ENCODE measurements at places on chromosomes 1 and 21.

GRCh38 chr1:44227211-44227610 lies 13.9 kb downstream of the DMAP1 start:
- no peak for DNase-seq

GRCh38 chr1:245301162-245301580 lies 146.4 kb downstream of the KIF26B start:
- DNase-seq = no peak

DNA sequence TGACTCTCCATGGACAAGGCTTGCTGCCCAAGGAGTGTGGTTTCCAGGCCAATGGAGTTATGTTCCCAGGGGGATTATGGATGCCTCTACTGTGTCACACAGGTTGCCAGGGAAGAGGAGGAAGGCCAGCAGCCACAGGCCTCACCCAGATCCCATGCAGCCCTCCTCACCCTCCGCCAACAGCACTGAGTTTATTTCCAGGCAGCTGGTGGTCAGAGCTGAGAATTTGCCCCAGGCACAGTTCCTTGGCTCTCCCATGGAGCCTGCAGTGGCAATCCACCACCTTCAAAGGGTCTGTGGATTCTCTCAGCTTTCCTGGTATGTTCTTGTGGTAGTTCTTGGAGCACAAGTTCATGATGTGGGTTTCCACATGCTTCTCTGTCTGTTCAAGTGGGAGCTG lies 79.2 kb downstream of the NTNG1 start:
- no peak for DNase-seq

DNA sequence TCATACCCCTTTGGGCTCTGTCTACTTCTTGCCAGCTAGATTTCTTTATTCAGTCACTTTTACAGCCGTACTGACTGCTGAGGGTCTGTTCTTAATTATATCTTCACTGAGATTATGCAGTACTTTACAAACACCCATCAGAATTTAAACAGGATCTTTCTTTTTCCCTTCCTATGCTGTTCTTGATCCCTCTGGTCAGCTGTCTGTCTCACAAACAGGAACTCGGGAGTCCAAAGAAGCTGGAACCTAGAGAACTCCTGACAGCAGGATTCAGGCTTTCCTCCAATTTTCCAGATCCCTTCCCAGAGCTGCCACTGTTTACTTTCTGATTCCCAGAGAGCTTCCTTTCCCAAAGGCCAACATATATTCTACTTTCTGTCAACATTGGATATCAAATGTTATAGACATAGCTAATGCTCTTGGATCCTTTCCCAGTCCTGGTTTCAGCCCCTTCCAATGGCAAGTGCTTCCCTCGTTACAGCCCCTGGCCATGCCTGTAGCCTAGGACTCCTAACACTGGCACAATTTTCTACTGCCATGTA lies 59.5 kb downstream of the ATP2B4 start:
- no peak for DNase-seq

- no peak for DNase-seq
Observed at GRCh38 chr1:75795703-75796193, 934 bp upstream of the MSH4 start.

- DNase-seq = no peak
Observed at GRCh38 chr1:177897998-177898654, 71.7 kb downstream of the SEC16B start.

DNA sequence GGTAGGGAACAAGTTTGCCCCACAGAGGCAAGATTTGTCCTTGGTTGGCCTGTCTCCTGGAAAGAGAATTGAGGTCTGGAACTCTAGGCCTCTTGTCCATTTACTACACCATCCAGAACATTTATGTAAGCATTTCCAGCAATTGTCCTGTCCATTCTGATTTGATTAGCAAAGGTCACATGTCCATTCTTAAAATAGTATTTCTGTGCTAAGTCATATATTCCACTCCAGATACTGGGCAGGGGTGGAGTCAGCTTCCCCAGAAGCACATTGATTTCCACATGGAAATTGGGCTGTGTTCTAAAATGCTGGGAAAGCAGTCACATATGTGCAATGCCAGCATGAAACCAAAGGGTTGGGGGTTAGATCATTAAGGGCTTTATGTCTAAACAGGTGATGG lies 21.5 kb upstream of the FMN2 start:
- no peak for DNase-seq

DNA sequence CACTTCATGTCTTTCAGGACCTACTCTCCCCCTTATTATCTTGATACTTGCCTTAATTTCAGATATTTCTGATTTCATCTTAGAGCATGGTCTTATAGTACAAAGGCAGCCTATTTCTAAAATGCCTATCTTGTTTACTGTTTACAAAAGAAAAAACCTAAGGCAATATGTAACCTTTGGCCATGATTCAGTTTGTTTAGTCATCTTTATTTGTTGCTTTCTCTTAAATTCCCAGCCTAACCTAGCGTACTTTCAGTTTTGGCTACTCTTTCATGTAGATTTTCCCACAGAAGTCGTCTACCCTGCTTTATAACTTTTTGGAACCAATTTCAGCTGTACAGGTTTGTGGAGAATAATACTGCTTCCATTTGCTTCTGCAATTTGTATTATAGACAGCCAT lies 81.8 kb downstream of the KIF1B start:
- no peak for DNase-seq

- DNase-seq = no peak
Observed at GRCh38 chr1:53738205-53739108, 507 bp downstream of the GLIS1 start.

GRCh38 chr1:33397994-33398393 lies 32.9 kb downstream of the PHC2 start:
- DNase-seq = no peak

GRCh38 chr1:232917053-232917452 lies 33.4 kb upstream of the NTPCR start:
- DNase-seq = no peak

DNA sequence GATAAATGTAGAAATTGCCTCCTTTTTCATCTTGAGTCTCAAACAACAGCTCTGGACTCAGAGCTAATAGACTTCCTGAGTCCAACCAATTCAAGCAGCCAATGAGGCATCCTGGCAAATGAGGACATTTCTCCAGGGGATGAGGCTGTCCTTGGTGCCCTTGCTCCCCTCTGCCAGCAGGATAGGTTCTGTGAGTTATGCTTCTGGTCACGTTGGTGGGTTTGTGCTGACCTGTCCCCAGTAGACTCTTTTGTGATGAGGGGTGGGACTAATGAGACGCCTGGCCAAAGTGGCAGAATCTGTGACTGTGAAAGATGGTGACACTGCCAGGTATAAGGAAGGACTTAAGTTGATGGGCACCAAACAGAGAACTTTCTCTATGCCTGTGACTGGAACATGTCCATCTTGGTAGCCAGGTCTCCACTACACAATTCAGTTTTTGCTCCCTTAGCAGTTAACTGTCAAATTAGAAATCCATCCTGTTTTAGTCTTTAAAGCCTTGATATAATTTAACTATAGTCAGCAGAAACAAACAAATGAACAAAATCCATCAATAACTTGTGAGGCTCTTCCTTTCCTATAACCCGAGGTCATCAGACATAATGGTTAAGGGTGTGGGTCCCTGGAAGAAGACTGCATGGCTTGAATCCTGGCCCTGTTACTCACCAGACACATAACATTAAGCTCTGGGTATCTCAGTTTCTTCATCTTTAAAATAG lies 35.7 kb upstream of the THEM4 start:
- no peak for DNase-seq

GRCh38 chr1:152902636-152903035 lies 5.7 kb upstream of the IVL start:
- DNase-seq = no peak

- DNase-seq = no peak
Observed at GRCh38 chr1:25648681-25649440, 32.3 kb downstream of the MAN1C1 start.

- DNase-seq = no peak
Observed at GRCh38 chr1:229922249-229922648, 144.8 kb upstream of the GALNT2 start.

DNA sequence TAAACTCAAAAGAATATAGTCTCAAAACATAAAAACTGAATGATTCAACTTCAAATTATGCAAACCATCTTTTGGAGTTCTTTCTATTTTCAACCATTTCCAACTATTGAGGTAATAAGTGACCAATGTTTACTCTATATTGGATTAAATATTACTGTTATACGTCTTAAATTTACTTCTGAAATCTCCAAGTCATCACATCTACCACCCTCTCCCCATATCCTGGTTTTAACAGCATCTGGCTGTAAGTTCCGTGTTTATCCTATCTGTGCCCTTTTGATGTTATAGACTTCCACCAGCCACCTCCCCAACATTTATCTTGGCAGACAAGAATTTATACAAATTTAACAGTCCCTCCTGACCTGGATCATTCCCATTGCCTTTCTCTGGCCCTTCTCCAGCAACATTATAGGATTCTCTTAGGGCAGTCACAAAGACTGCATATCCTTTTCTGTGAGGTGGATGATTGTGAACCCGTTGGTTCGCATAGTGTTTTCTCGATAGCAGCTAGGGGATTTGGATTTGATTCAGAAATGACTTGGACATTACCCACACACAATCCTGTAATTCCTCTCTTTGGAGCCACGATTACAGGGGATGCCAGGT lies 313.4 kb upstream of the FMN2 start:
- DNase-seq = no peak

DNA sequence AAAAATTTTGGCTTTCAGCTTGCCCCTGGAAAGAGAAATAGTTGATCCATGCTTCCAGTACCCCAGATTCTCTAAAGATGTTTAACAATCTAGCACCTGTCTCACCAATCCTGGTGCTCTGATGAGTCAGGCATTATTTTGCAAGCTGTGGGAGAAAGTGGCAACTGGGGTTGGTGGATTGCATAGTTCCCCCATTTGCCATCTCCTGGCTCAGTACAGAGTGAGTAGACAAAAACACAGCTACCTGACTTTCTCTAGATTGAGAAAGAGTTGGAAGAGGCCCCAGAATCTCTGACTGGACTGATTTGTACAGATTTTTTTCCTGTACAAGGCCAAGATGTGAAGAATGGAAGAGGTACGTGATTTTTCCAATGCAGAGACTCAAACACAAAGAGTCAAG lies 75.1 kb upstream of the NEGR1 start:
- peak; percentile 54 for DNase-seq

DNA sequence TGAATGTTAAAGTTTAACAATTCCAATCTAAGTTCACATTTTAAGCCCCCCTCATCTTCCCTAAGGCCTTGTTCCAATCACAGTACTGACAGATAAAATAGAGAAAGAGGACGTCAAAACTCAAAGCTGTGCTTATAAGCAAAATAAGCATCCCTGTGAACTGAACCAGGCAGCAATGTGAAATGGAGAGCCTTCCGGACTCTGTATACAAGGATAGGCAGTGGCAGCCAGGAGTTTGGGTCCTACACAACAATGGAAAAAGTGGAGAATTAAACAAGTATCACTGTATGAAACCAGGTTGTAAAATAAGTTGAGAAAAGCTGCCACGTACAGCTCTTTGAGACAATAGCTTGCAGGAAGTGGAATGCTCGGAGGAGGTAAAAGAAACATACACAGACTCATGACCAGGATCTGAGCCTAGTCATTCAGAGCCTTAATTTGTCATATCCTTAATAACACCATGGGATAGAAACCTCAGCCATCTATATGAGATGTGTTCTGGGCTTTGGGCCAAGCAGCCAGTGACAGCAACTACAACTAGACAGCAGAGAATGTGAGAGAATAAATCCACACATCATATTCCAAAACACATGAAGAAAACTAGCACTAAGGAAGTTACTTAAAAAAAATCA lies 55.2 kb upstream of the PALMD start:
- DNase-seq = peak; percentile 82

Measured in epithelial cell of prostate (primary cell).